ENCODE measurements at places on chromosomes 6 and 20.

- DNase-seq = no peak
Observed at GRCh38 chr20:50220093-50220893, 29.7 kb downstream of the CEBPB start.

- no peak for DNase-seq
Observed at GRCh38 chr20:1833216-1833615, 62.0 kb upstream of the SIRPA start.

- no peak for DNase-seq
Observed at GRCh38 chr20:12217382-12217781, 299.7 kb downstream of the BTBD3 start.

GRCh38 chr6:26003102-26003694, 40.6 kb downstream of the TRIM38 start:
- DNase-seq = peak; percentile 55

GRCh38 chr6:167162591-167162990, 4.8 kb upstream of the GPR31 start:
- no peak for DNase-seq

DNA sequence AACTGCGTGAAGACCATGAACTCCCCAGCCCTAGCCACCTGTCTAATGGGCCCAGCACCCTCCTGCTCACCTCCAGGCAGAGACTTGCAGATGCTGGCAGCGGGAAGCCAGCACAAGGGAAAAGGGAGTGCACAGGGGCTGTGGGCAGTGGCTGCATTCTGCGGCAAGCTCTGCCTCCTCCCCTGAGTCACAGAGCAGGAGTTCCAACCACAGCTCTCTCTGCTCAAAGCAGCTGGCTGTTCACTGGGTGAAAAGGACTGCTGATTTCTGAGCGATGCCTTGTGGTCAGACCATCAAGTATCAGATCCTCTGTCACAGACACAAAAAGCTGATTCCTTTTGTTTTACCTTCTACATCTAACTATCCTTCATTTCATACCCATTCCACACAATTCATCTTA, 10.5 kb downstream of the NKX2-2 start:
- DNase-seq = no peak

GRCh38 chr6:111277819-111278218, 190.5 kb downstream of the SLC16A10 start:
- no peak for DNase-seq

GRCh38 chr6:33410050-33410710, 634 bp upstream of the PHF1 start:
- peak; percentile 98 for DNase-seq

DNA sequence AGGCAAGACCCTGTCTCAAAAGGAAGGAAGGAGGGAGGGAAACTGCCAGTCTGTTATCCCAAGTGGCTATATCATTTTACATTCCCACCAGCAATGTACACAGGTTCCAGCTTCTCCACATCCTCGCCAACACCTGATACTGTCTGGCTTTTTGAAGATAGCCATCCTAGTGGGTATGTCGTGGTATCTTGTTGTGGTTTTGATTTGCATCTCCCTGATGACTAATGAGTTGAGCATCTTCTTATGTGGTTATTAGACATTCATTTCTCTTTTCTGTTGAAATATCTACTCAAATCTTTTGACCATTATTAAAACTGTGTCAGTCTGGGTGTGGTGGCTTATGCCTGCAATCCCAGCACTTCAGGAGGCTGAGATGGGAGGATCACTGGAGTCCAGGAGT, 47.9 kb upstream of the ARID1B start:
- DNase-seq = no peak

DNA sequence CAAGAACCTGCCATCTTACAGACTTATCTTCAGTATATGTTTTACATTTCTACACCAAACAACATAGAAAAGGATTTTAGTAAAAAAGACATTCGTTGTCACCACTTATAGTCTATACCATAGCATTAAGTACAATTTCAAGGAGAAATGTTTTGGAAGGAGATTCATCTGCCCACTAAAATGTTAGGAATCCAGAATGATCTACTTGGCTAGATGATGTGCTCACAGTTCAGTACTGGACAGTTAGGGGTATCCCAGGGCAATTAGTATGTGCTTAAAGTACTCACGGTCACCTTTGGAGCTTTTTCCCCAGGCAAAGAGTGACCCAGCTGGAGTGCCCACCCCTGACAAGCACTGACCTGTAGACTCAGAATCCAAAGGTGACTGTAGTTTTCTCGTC, 222.9 kb downstream of the SLC24A3 start:
- DNase-seq = no peak

DNA sequence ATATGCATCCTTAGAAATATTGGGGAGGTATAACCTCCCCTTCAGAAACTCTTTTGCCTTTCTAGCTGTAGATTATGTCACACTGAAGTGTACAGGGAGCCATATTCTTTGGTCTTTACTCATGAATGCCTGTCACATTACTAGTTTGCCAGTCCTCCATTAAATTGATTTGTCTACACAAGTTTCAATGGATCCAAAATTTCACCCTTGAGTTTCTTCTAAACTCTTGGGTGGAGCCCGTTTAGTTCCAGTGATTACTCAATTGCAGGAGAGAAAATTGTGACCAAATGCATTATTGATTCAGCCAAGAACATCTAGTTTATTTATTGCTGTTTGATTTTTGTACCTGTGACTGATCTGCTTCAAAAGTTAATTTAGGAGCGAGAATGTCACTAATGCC, 60.4 kb upstream of the TFB1M start:
- no peak for DNase-seq

GRCh38 chr20:22716821-22717351, 132.5 kb upstream of the FOXA2 start:
- DNase-seq = no peak

DNA sequence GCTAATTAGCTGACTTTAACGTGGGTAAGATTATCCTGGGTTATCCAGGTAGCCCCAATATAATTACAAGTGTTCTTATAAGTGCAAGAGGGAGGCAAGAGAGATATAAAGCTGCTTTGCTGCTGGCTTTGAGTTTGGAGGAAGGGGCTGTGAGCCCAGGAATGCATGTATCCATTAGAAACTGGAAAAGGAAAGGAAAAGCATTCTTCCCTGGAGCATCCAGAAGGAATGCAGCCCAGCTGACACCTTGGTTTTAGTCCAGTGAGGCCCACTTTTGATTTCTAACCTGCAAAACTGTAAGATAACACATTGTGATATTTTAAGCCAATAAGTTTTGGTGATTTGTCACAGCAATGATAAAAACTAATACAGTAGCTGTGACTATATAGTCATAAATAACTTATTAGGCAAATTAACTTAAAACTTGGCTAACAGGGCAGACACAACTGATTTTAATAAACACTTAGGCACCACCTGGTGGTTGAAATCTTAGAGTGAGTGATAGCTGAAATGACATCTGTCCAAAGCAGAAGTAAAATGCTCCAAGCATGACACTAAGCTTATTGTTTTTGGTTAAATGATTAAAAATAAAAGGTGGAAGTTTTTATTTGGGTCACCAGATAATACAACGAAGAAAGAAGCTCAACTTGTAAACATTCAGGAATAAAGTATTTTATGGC, 35.6 kb downstream of the ADGRF4 start:
- DNase-seq = peak; percentile 13

DNA sequence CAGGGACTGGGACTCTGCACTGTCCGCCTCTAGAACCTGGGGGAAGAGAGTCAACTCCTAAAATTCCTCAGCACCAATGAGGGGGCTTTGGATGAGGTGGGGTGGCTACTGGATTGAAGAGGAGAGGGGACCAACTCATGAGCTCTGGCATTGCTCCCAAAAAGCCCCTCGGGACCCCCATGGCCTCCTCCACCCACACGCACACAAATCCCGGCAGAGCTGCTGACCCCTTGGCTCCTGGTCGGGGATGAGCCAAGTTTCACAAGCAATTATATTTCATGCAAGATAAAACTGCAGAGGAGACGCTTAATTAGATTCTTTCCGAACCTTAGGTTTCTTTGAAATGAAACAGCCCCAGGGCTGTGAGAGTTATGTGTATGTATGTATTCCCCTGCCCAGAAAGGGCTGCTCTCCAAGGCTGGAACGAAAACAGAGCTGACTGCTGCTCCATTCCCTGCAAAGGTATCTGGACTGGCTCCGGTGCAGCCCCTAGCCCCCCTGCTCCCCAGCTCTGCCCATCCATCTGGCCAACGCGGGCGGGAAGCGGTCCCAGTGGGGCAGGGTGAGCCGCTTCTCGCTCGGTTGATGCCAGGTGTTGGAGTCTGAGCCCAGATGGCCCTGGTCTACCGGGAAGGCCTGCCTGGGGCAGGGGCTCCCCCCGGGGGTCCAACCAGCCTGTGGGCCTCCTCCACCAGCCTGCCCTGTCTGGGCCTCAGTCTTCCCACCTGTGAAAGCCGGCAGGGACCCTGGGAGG, 46.8 kb upstream of the STX16 start:
- no peak for DNase-seq

GRCh38 chr6:36247693-36248092, 22.2 kb upstream of the PNPLA1 start:
- no peak for DNase-seq

DNA sequence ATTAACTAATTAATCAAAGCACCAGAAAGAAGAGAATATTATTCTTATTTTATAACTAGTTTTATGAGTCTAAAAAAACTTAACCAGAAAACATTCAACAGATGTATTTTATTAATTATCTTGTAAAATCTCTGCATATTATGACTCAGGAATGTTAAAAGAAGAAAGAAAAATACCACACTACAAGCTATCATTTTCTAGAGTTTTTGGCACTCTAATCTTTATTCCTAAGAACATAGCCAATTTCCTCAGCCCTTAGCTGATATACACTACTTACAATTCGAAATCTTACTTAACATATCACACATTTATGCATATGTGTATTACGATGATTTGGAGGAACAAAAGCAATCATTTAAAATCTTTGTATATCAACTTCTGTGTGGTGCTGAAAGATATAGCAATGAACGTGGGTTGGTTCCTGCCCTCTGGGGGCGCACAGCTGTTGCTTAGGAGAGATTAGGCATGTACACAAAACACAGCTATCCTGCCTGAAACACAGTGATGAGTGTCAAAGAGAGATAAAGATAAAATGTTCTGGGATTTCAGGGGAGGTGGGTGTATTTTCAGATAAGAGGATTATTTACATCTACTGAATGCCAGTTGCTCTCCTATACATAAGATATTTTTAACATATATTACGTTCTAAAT, 404.5 kb downstream of the SYNE1 start:
- DNase-seq = no peak

GRCh38 chr20:49701241-49701790, 12.4 kb downstream of the B4GALT5 start:
- DNase-seq = peak; percentile 50

DNA sequence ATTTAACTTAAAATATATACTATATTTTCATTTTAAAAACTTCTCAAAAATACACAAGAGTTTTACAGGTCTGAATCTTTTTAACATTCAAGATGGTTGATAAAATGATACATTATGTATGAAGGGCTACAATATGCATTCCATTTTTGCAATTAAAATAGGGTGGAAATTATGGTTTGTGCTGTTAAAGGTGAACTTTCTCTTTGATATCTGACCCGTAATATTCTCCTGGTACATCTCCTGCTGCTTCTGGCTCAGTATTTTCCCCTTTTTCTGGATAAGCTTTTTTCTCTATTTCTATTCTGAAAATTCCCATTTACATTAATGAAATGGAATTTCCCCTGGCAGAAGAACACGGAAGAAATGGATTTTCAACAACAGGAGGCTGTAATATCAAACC, 27.4 kb upstream of the LCA5 start:
- DNase-seq = no peak

GRCh38 chr20:3797592-3798372, 1.7 kb downstream of the CDC25B start:
- DNase-seq = no peak

DNA sequence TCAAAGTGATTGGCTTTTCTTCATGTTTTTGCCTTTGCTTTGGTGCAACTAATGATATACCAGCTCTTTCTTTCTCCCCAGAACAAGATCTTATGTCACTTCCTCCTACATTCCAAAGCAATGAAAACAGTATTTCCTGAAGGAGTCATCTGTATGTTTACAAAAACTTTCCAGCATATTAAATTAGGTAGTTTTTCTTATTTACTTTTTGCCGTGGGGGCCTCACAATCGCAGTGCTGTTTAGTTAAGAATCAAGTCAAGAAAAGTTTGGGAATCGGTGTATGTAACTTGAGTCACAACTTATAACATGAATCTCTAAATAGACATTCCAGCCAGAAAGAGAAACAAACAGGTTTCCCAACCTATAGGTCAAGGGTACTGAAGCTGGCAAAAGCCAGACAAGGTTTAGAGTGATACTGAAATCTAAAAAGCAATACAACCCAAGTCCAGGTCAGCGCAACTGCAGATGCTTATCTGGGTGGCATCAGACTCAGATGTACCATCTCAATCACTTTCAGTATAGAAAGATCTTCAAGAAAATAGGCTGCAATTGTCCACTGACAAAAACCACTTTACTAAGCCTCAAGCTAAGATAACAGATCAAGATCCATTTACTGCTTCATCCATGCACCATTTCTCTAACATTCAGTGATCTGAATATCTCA, 63.6 kb downstream of the IPCEF1 start:
- DNase-seq = no peak

- no peak for DNase-seq
Observed at GRCh38 chr6:71405416-71405815, 116.8 kb downstream of the OGFRL1 start.

GRCh38 chr6:15086348-15087158, 159.3 kb upstream of the JARID2 start:
- DNase-seq = no peak

- no peak for DNase-seq
Observed at GRCh38 chr6:119800526-119800925, 451.0 kb upstream of the MAN1A1 start.

DNA sequence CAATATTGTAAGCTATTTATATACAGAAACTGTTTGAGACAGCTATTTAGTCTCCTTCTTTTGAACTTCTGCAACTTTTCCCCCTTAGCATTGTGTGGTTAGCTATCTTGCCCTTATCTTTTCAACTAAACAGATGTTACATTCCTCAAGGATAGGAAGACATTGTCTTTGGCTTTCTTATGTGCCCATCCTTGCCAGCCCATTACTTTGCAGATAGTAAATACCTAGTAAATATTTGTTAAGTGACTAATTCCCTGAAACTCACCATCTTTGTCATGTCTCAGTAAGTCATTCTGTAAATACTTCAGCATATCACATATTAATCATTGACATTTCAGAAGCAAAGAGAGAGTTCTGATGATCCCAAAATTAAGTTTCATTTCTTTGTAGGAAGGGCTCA, 69.1 kb upstream of the FLRT3 start:
- DNase-seq = no peak

- no peak for DNase-seq
Observed at GRCh38 chr6:143680141-143680540, 2.4 kb downstream of the PHACTR2 start.

DNA sequence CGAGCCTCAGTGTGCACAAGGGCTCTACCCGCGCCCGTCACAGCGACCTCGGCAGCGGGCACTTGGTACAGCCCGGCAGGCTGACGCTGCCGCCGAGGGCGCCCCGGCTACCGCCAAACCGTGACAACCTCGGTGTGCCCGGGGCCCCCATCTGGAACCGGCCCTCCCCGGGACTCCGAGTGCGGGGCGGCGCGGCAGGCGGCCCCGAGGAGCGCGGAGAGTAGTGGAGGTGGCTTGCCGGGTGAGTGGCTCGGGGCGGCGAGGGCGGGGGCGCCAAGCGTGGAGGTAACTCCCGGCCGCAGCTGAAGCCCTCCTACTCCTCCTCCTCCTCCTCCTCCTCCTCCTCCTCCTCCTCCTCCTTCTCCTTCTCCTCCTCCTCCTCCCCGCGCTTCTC, at the start of gene ISM1:
Gene ISM1 (plus strand): TSS at position 371 of the 394 bp plus-strand sequence. CDS start 503 bp downstream, outside the sequence.
- DNase-seq = peak; percentile 34

All from NCI-H2081 (cell line).